Glutamatergic neuron (in vitro differentiated cells): ENCODE measurements at places on chromosomes 7 and 10. TPM values are rescaled to one million over a fixed set of nuclear protein-coding genes. Genes with fewer than 3 reads are reported as not detected.

GRCh38 chr7:128427289-128427891 lies 17.6 kb upstream of the IMPDH1 start:
- no peak overlapping the region for H3K4me3 ChIP-seq
- H3K4me1 ChIP-seq = peaks cover 13% of the 10 kb centered on the region
- no peak overlapping the region for H3K27ac ChIP-seq
- no peaks in the 10 kb centered on the region for H3K36me3 ChIP-seq
- peaks cover 9% of the 10 kb centered on the region for H3K27me3 ChIP-seq
- peak; percentile 31 for DNase-seq

GRCh38 chr10:72146071-72146470 lies 57.7 kb upstream of the SPOCK2 start:
- no peaks in the 10 kb centered on the region for H3K27me3 ChIP-seq
- H3K27ac ChIP-seq = peak overlapping the region; percentile 3
- H3K4me1 ChIP-seq = peaks cover 13% of the 10 kb centered on the region
- H3K4me3 ChIP-seq = no peak overlapping the region
- no peak for DNase-seq

GRCh38 chr10:57535306-57535705 lies 732.4 kb downstream of the IPMK start:
- no peaks in the 10 kb centered on the region for H3K4me1 ChIP-seq
- no peaks in the 10 kb centered on the region for H3K36me3 ChIP-seq
- H3K4me3 ChIP-seq = no peak overlapping the region
- DNase-seq = no peak
- H3K27me3 ChIP-seq = no peaks in the 10 kb centered on the region

Gene SFXN4
- 12.2 TPM for total RNA-seq

GRCh38 chr10:130215931-130216231 lies 79.7 kb downstream of the GLRX3 start:
- H3K4me1 ChIP-seq = peaks cover 4% of the 10 kb centered on the region
- DNase-seq = no peak
- peaks cover 1% of the 10 kb centered on the region for H3K27me3 ChIP-seq
- H3K4me3 ChIP-seq = no peak overlapping the region

GRCh38 chr7:29343399-29343798 lies 148.8 kb downstream of the CHN2 start:
- H3K4me3 ChIP-seq = no peak overlapping the region
- no peak for DNase-seq
- H3K4me1 ChIP-seq = peaks cover 12% of the 10 kb centered on the region
- no peaks in the 10 kb centered on the region for H3K36me3 ChIP-seq
- H3K27ac ChIP-seq = no peak overlapping the region
- no peaks in the 10 kb centered on the region for H3K27me3 ChIP-seq

DNA sequence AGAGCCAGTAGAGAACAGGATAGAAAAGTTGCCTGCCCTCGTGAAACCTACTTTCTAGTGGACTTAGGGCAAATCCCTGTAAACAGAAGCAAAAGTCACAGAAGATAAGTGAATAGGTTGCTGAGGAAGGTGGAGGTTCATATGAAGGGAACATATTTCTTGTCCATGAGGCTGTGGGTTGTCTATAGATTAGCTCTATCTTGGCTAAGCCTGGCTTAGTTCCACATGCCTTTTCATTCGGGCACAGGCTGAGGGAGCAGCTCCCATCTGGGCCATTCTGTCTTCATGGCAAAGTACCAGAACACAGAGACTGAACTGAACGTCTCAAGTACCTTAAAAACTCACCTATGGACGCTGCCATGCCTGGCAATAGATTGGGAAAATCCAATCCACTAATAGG lies 45.3 kb downstream of the BZW2 start:
- no peaks in the 10 kb centered on the region for H3K27me3 ChIP-seq
- DNase-seq = no peak
- H3K4me1 ChIP-seq = no peaks in the 10 kb centered on the region

Gene FRAT1
- 10.0 TPM for total RNA-seq

DNA sequence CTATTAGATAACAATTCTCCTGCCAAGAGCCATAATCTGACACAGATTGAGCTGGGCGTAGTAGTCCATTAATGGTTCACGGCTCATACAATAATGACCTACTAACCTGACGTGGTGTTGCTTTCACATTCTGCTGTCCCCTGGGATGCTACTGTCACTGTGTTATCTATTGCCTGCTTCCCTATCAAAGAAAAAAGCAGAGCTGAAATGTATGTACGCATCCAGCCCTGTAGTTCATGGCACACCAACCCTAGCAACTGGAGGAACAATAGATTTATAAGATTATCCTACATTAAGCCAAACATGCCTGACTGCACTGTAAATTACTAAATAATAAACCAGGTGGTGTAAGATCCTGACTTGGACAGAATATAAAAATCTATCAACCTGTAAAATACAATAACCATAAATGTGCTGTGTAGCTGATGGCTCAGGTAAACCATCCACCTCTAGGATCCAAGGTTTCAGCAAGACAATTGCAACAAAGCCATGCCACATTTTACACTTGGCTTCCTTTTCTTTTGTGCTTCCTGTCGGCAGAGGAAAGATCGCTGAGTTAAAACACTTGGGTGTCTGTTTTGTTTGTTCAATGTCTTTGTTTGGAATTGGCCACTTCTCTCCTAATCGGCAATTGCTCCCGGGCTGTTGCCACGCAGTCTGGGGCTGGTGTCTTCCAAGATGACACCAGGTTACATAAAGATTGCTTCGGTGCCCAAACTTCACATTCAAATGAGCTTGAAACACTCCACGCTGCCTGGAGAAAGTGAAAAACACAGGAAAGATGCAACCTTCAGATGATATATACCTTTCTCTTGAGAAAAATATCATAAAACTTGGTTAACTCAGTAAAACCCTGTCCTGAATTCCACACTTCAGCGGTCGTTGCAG lies 143.9 kb upstream of the MGMT start:
- H3K27ac ChIP-seq = peak overlapping the region; percentile 89
- no peak for DNase-seq
- H3K4me1 ChIP-seq = peaks cover 25% of the 10 kb centered on the region
- no peaks in the 10 kb centered on the region for H3K27me3 ChIP-seq
- H3K4me3 ChIP-seq = peak overlapping the region; percentile 5
- H3K36me3 ChIP-seq = no peaks in the 10 kb centered on the region

Gene PITX3
- total RNA-seq = not detected

GRCh38 chr10:113528876-113529275 lies 24.0 kb upstream of the HABP2 start:
- no peak for DNase-seq
- H3K36me3 ChIP-seq = no peaks in the 10 kb centered on the region
- peaks cover 5% of the 10 kb centered on the region for H3K27me3 ChIP-seq
- no peak overlapping the region for H3K27ac ChIP-seq
- no peak overlapping the region for H3K4me3 ChIP-seq

- H3K27ac ChIP-seq = no peak overlapping the region
- no peak for DNase-seq
- no peaks in the 10 kb centered on the region for H3K36me3 ChIP-seq
- no peak overlapping the region for H3K4me3 ChIP-seq
- no peaks in the 10 kb centered on the region for H3K4me1 ChIP-seq
These were observed 9.6 kb upstream of the NUPR2 start for GRCh38 chr7:56125831-56126230.

GRCh38 chr10:88974446-88975376 lies 15.9 kb upstream of the FAS start:
- no peaks in the 10 kb centered on the region for H3K27me3 ChIP-seq
- no peaks in the 10 kb centered on the region for H3K36me3 ChIP-seq
- H3K4me1 ChIP-seq = no peaks in the 10 kb centered on the region
- no peak for DNase-seq

DNA sequence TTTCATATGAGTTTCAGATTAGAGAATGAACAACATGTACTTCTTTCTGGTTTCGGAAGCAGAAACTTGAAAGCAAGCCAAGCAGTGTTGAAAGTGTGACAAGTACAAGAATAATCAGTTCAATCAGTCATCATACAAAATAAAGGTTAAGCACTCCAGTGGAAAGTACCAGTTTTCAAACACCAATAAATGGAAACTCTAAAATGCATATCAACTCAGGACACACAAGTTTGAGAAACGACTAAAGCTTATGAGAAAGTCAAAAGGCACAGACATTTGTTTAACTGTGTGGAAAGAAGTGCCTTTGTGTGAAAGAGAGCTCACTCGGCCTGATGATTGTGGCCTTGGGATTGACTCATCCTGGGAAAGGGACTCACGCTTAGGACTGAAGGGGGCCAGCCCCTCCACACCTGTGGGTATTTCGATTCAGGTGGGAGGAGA lies 60.6 kb upstream of the AKR1C1 start:
- no peak overlapping the region for H3K27ac ChIP-seq
- no peaks in the 10 kb centered on the region for H3K36me3 ChIP-seq
- H3K4me1 ChIP-seq = no peaks in the 10 kb centered on the region
- H3K4me3 ChIP-seq = no peak overlapping the region
- H3K27me3 ChIP-seq = no peaks in the 10 kb centered on the region
- DNase-seq = no peak

- peaks cover 12% of the 10 kb centered on the region for H3K4me1 ChIP-seq
- H3K27ac ChIP-seq = no peak overlapping the region
- H3K4me3 ChIP-seq = no peak overlapping the region
- no peaks in the 10 kb centered on the region for H3K36me3 ChIP-seq
These were observed 7.5 kb downstream of the CPA1 start for GRCh38 chr7:130387628-130388403.

- no peaks in the 10 kb centered on the region for H3K36me3 ChIP-seq
- H3K27me3 ChIP-seq = no peaks in the 10 kb centered on the region
These were observed 63.4 kb upstream of the GSDME start for GRCh38 chr7:24820730-24821044.

- no peaks in the 10 kb centered on the region for H3K36me3 ChIP-seq
- H3K27me3 ChIP-seq = no peaks in the 10 kb centered on the region
- no peak for DNase-seq
- no peaks in the 10 kb centered on the region for H3K4me1 ChIP-seq
- H3K4me3 ChIP-seq = no peak overlapping the region
These were observed 105.9 kb upstream of the LSM8 start for GRCh38 chr7:118078015-118078414.

Gene SCD
- total RNA-seq = 589 TPM

DNA sequence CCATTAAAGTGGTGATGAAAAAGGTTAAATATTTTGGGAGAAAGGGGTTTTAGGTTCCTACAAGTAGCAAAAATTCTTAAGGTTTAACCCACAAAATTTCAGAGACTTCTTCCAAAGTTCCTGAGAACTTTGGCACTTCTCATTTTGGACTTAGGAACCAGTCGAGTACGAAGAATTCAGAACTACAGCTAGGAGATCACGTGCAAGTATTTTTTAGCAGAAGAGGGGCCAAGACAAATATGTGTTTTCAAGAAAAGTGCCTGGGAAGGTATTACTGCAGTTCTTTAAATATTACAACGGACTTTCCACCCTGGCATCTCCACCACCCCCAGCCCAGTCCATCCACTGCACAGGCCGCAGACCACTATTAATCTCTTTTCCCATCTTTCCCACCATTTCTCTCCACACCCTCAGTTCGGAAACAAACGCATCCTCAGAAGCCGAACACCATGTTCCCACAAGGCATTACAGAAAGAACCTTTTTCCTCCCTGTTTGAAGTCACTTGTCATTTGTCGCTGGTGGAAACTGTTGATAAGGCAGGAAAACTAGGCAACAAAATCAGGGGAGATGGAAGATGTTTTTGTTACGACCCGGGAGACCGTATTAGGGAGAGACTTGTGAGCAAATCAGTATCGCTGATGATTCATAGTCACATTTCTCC lies 7.1 kb downstream of the INHBA start:
- H3K4me1 ChIP-seq = peaks cover 6% of the 10 kb centered on the region
- H3K27ac ChIP-seq = no peak overlapping the region
- peaks cover 3% of the 10 kb centered on the region for H3K27me3 ChIP-seq
- DNase-seq = no peak

Gene ZNRF2
- total RNA-seq = 16.7 TPM

- no peak for DNase-seq
- H3K27ac ChIP-seq = no peak overlapping the region
- peaks cover 4% of the 10 kb centered on the region for H3K4me1 ChIP-seq
- no peak overlapping the region for H3K4me3 ChIP-seq
- no peaks in the 10 kb centered on the region for H3K27me3 ChIP-seq
- H3K36me3 ChIP-seq = no peaks in the 10 kb centered on the region
These were observed 50.6 kb downstream of the INHBA start for GRCh38 chr7:41652267-41652666.

Gene LBX1
- not detected for total RNA-seq

DNA sequence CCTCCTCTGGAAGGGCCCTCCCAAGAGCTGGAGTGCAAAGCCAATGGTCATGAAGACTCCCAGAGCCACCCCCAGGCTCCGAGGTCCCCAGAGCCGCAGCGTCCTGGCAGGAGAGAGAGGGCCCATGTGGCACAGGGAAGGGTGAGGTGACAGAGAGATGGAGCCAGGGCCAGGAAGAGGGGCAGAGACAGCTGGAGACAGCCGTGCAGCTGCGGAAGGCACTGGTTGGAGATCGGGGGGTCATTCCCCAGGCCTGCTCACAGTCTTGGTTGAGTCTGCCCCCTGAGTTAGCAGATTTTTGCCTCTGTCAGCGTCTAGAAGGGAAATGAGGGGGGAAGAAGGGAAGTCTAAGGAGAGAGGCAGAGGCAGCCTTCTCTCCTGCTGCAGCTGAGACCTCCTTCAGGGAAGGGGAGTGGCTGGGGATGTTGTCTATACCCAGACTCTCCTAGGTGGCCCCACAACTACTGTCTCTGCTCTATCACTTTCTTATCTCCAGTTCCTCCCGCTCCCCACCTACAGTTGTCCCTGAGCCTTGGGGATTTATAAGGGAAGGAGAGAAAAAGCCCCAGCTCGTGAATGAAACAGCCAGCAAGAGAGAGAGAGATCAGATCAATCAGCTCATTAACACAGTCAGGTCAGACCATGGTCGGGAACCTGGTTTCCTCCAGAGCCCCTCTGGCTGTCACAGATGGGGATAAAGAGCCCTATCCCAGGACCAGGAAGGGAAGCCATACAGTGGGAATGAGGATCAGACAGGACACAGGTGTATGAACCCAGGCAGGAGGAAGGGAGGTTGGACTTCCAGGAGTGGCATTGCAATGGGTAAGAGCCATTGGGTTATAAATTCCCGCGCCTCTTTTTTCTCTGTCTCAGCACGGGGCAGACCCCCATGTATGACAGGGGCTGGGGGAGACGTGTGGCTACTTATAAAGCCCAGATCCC lies 1.2 kb downstream of the GAL3ST4 start:
- H3K4me3 ChIP-seq = peak overlapping the region; percentile 66
- peaks cover 4% of the 10 kb centered on the region for H3K36me3 ChIP-seq
- peak overlapping the region; percentile 11 for H3K27ac ChIP-seq
- H3K27me3 ChIP-seq = peaks cover 26% of the 10 kb centered on the region
- DNase-seq = no peak
- H3K4me1 ChIP-seq = peaks cover 26% of the 10 kb centered on the region

Gene WNT8B
- total RNA-seq = not detected

Gene SPAM1
- not detected for total RNA-seq

Gene TRIM24
- 85.6 TPM for total RNA-seq

Gene DRGX
- 65.2 TPM for total RNA-seq

Gene CYP3A4
- not detected for total RNA-seq
